ENCODE measurements at places on chromosomes 2 and 18.

DNA sequence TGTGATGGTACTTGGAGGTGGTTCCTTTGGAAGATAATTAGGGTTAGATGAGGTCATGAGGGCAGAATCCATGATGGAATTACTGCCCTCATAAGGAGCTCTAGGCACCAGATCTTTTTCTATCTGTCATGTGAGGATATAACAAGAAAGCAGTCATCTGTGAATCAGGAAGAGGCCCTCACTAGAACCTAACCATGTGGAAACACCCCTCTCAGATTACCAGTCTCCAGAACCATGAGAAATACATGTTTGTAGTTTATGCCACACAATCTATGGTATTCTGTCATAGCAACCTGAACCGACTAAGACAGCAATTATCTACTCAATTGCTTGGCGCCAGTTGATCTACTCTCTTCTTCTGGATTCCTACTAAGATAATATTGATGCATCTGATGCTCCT, 2.4 kb upstream of the SERPINB10 start:
- no peak for DNase-seq

DNA sequence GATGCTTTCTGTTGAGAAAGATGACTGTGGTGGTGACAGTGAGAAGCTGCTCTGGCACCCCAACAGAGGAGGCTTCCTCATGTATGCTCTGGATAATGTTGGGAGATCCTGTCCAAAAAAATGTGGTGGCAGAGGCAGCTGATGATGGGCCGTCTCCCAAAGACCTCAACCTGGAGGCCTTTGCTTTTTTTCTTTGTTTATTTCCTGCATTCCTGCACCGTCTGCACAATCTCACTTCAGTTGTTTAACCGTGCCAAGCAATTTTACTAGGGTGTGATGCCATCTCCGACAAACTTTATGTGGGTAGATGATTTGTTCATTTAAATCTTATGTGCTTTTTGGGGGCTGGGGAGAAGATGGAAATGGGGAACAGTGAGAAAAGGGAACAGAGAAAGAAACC, 62.2 kb upstream of the IGFBP5 start:
- DNase-seq: no peak

DNA sequence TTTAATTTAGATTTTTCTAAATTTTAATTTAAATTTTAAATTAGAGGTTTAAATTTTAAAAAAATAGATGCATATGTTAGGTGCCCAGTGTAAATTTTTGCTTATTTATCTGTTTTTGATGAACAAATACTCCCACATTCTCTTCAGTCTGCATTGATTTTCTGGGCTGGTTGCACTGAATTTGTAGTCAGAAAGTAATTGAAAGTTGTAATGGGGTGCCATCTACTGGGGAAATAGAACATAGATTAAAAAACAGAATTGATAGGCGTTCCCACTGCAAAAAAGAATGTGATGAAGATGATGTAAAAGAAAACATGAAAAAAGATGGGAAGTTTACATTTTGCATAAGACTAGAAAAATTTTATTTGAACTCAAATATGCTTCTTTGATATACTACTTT, 51.7 kb upstream of the CCDC85A start:
- peak; percentile 66 for DNase-seq

DNA sequence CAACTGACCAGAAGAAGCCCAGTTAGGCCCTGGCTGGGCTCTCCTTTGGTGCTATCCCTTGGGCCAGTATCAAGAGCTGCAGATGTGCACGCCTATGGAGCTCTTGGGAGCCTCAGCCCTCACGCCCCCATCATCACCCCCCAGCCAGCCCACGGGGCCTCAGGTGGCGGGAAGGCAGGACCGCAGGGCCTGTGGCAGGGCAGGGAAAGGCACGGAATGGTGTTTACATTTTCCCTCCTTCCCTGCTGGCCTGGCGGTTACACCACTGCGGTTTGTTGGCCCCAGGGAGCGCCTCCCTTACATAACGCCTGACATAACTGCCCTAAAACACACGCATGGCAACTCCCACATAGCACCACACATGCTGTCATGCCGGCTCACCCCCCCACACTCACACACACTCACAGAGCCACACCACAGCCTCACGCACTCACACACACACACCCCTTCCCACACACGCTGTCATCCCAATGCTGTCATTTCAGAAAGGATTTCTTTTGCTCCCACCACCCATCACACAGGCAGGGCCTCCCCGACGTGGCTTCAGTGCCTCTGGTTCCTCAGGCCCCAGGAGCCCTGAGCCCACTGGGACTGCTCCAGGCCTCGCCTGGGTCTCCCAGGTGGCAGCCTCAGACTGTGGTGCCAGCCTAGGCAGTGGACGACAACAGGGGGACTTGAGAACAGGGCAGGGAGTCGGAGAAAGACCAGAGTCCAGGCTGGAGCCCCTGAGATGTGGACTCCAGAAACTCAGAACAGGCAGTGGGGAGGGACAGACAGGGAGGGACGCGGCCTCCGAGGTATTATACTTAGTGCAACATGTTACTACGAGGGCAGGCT, 15.7 kb downstream of the ZFP36L2 start:
- DNase-seq: no peak

DNA sequence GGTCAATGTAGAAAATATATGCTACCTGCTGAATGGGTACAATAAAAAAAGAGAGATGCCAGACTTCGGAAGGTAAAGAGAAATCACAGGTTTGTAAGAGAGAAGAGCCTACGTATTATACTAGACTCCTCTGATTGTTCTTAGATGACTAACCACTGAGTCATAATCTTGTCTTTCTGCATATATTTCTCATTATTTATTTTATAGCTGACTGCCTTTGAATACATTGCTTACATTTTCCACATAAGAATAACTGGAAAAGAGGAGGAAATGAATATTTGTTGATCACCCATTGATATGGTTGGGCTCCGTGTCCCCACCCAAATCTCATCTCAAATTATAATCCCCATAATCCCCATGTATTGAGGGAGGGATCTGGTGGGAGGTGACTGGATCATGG, 90.3 kb upstream of the RAB27B start:
- peak; percentile 76 for DNase-seq

DNA sequence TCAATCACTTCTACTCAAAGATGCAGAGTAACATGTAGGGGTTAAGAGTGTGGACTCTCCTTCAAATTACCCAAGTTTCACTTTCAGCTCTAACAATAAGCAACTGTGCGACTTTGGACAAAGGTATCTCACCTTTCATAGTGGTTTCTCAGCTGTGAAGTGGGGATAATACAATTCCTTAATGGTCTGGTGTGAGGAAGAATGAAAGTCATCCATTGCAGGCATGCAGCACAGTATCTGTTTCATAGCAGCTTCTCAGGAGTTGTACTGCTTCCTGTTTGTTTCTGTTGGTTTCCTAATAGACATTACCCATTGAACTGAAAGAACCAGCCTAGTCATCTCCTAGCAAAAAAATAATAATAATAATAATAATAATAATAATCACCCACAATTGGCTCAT, 74.4 kb downstream of the DDX18 start:
- DNase-seq: no peak

DNA sequence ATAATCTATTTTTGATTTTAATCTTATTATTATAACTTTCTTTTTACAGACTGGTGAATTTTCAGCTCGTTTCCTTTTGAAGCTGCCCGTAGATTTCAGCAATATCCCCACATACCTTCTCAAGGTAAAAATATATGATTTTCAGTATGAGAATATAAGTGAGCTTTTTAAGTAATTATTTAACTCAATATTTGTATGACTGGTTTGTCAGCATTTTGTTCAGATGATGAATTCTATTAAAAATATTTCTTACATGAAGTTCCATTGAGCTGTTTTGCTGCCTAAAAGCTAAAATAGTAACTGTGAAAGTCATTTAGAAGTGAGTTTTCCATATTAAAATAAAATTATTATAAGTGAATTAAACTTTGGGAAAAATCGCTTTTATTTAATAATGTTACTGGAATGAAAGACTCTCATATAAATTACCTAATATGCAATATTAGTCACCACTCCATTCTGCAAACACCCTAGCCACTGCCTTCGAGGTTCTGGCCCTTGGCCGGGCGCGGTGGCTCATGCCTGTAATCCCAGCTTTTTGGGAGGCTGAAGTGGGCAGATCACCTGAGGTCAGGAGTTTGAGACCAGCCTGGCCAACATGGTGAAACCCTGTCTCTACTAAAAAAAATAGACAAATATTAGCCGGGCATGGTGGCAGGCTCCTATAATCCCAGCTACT, 155.3 kb downstream of the BABAM2 start:
- DNase-seq: peak; percentile 17

- DNase-seq: no peak
Measured at GRCh38 chr18:75683426-75683825, 255.9 kb upstream of the SMIM21 start.

DNA sequence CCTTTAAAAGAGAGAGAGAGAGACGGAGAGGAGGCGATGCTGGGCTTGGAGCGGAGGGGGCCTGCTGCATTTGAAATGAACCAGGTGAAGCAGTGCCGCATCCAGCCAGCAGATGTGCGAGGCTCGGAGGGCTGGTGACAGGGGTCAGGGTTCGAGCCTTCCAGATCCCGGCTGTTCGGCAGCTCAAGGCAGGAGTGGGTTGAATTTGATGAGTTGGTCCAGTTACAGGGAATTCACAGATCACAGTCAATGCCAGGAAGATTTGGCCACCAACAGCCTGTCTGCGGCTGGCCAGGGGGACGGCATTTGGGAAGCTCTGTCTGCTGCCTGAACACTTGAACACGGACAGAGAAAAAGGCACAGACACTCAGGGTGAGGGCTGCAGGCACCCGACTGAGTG, 48.6 kb downstream of the PTGR3 start:
- no peak for DNase-seq

GRCh38 chr2:169572821-169573159, 875 bp downstream of the FASTKD1 start:
- DNase-seq: no peak

GRCh38 chr2:128323555-128323931, 4.9 kb upstream of the HS6ST1 start:
- no peak for DNase-seq

GRCh38 chr2:178550352-178550751, 70.1 kb downstream of the PLEKHA3 start:
- no peak for DNase-seq

GRCh38 chr18:57519668-57520424, 66.7 kb downstream of the FECH start:
- DNase-seq: peak; percentile 79

- DNase-seq: no peak
Measured at GRCh38 chr2:48414980-48415835, 114.7 kb upstream of the STON1 start.

- DNase-seq: peak; percentile 94
Measured at GRCh38 chr18:6741232-6741663, 11.7 kb downstream of the ARHGAP28 start.

GRCh38 chr18:61821748-61822147, 71.1 kb downstream of the RNF152 start:
- DNase-seq: no peak

DNA sequence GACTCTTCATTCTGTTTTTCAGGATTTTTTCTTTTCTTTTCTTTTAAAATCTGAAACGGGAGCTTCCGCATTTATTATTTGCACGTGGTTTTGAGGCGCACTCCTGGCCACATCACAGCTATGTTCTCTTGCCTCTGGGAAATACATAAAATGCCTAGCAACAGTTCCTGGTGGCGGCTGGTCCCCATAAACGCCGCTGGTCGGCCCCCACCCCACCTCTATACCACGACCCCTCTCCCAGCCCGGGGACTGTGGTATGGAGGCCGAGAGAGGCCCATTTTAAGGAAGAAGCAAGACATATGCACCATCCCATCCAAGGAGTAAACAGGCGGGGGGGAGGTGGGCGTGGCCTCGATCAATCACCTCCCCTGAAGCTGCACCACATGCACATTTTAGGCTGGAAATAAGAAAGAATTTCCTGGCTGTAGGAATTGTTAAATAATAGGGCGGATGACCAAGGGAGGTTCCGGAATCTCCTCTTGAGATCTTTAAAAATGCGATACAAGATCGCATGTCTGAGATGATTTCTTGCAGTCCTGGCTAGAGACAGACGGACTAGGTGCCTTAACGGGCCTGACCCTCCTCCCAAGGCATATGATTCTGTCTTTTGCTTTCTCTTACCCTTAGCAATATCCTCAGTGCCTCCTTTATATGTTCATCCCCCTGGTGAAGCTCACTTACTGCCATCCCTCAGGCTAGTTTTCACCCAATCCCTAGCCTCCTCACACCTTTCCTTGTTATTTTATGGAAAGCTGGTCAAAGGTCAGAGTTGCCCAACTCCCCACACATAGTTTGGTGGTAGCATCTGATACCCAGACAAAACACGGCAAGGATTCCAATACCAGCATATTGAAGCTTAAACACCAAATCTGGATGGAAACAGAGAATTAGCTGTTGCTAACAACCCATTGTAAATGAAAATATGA, 82.4 kb downstream of the BCL2 start:
- DNase-seq: peak; percentile 47

DNA sequence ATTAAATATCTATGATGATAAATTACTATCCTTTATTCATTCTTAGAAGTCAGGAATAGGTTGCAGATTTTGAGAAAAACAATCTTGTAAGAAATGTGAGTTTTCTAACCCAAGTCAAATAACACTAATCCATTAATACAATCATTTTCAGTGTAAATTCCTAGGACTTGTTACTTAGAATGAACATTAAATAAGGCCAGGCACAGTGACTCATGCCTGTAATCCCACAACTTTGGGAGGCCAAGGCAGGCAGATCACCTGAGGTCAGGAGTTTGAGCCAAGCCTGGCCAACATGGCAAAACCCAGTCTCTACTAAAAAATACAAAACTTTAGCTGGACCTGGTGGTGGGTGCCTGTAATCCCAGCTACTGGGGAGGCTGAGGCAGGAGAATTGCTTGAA, 45.8 kb upstream of the CDKL4 start:
- peak; percentile 17 for DNase-seq

- peak; percentile 89 for DNase-seq
Measured at GRCh38 chr2:58896638-58897037, 655.5 kb upstream of the FANCL start.

GRCh38 chr2:47274054-47274782, 119.1 kb upstream of the STPG4 start:
- DNase-seq: no peak

GRCh38 chr18:58091099-58091611, 47.1 kb downstream of the NEDD4L start:
- peak; percentile 82 for DNase-seq

DNA sequence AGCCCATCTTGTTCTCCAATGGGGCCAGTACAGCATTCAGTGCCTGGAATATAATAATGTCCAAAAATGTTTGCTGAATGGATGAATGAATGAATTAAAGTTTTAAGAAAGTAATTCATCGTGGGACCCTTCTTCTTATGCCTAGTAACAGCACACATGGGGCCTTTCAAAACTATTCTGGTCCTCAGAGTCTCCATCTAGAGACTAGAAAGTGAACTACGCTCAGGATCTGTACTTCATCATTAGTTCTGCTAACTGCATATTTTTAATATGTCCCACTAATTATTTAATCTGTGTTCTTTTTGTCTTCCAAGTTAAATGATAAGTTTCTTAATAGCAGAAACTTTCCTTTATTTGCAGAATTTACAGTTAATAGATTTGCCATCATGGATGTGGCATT, 172.5 kb downstream of the SMAD2 start:
- DNase-seq: no peak

GRCh38 chr2:844715-845114, 105.9 kb upstream of the SNTG2 start:
- no peak for DNase-seq

Data from MCF 10A (cell line).